ENCODE measurements at places on chromosomes 5 and 9.

GRCh38 chr9:126036881-126037291 lies 289.7 kb downstream of the PBX3 start:
- DNase-seq, result no peak

GRCh38 chr5:52801329-52801728 lies 13.6 kb downstream of the ITGA1 start:
- peak; percentile 41 for DNase-seq

DNA sequence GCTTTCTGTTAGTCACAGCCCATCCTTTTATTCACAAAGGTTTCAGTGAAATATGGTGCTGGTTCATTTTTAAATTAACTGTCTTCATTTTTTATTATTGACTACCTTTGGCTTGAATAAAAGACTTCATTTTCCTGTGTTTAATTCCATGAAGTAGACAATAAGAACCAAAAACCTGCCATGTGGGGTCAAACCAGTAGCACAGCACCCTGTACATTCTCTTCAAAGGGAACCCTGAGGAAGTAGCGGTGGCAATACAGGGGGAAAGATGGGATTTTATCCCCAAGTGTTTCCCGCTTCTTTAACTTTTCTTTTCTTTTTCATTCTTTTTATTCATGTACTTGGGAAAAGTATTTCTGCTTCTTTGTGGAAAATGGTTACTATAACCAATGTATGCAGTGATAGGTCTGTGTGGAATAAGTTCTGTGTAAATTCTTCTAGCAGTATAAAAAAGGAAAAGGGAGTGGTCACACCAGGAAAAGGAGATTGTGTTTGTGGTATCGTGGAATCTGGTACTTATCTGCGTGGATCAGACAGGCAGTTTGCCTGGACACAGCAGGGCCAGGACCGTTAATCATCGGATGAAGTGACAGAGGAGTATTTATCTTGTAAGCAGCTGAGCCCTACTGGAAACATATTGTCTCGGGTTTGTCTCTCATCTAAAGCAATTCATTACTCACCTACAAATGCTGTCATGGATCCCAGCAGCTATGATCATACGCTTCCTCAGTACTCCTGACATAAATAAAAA lies 94.2 kb downstream of the PPIC start:
- DNase-seq, result no peak

GRCh38 chr5:172795318-172795977 lies 24.5 kb upstream of the DUSP1 start:
- no peak for DNase-seq

DNA sequence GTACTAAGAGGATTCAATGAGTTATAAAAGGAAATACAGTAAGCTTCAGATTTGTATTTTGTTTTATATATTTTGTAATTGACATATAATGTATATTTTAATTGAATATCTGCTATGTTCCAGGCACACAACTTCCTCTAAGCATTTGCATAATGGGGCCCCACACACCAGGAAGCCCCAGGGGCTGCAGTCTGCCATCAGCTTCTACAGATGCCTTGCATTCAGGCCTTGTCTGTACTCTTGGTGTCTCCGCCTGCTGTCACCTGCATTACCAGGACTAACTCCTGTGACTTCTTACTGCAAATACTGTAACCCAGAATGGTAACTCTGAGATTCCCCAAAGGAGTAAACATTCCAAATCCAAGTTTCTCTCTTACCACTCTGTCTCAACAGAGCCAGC lies 20.6 kb downstream of the ARL15 start:
- DNase-seq, result no peak

GRCh38 chr5:1975406-1975715 lies 92.6 kb upstream of the IRX4 start:
- no peak for DNase-seq

GRCh38 chr5:159764283-159765134 lies 151.8 kb upstream of the ADRA1B start:
- DNase-seq, result no peak

DNA sequence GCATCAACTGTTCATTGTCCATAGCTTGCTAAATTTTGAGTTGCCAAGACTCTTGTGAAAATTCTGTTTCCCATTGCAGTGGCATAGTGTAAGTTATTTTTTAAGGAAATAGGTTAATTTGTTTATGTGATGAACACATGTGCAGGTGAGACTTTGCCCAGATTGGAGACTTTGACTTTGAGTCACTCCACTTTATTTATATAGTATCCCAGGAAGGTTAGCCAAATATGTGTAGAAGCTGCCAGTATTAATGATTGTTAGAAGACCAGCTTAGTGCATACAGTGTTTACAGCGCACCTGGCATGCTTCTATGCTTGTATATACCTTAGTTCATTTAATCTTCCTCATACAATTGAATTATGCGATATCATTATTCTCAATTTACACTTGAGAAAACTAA lies 51.0 kb downstream of the MTAP start:
- DNase-seq, result no peak

GRCh38 chr9:134663084-134663483 lies 21.5 kb downstream of the COL5A1 start:
- no peak for DNase-seq

- DNase-seq, result no peak
Observed at GRCh38 chr9:93730648-93731047, 154.3 kb downstream of the PHF2 start.

DNA sequence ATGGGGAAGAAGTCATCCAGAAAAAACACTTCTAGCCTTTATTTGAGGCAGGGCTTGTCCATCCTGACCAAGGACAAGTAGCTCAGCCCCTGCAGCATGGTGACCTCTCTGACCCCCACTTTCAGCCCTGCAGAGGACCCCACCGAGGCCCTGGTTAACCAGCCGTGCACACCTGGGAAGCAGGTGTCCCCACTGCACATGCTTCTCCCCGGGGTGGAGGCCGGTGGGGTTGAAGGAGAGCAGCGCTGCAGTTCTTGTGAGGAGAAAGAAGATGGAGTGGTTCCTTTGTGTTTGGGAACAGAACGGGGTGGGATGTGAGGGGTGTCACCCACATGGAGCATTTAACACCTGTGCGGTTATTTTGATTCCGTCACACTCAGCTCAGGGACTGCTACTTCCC lies 21.1 kb upstream of the ZBTB34 start:
- no peak for DNase-seq

GRCh38 chr9:115204904-115205453 lies 87.0 kb upstream of the TNC start:
- DNase-seq, result no peak

- no peak for DNase-seq
Observed at GRCh38 chr5:163190283-163190682, 247.1 kb upstream of the CCNG1 start.

DNA sequence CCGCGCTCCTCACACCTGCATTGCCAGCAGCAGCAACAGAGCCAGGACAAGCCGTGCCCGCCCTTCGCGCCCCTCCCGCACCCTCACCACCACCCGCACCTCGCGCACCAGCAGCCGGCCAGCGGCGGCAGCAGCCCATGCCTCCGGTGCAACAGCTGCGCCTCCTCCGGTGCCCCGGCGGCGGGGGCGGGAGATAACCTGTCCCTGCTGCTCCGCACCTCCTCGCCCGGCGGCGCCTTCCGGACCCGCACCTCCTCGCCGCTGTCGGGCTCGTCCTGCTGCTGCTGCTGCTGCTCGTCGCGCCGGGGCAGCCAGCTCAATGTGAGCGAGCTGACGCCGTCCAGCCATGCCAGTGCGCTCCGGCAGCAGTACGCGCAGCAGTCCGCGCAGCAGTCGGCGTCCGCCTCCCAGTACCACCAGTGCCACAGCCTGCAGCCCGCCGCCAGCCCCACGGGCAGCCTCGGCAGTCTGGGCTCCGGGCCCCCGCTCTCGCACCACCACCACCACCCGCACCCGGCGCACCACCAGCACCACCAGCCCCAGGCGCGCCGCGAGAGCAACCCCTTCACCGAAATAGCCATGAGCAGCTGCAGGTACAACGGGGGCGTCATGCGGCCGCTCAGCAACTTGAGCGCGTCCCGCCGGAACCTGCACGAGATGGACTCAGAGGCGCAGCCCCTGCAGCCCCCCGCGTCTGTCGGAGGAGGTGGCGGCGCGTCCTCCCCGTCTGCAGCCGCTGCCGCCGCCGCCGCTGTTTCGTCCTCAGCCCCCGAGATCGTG lies 517 bp downstream of the KCNN2 start:
- DNase-seq, result peak; percentile 27

GRCh38 chr9:87334366-87334765 lies 163.3 kb upstream of the DAPK1 start:
- no peak for DNase-seq

DNA sequence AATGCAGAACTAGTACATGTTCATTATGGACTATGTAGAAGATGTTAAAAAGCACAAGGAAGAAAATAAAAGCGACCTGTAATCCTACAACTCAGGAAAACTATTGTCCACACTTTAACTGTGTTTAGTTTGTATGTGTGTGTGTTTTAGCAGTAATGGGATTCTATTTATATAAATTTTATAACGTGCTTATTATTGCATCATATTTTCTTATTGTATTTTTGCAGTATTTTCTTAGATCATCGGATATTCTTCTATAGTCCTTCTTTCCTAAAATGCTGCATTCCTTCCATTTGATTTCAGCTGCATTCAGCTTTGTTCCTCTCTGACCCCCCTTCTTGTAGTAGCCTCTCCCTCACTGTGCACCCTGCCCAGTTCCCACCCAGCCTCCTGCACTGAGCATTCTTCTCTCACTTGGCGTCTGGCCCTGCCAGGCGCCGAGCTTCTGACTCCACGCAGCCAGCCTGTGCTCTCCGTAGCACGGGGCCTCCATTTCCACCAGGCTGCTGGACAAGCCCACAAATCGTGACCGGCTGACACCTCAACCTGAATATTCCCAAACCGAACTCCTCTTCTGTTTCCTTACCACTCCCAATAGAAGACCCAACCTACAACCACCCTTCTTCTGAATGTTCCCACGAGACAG lies 39.9 kb downstream of the MVB12B start:
- DNase-seq, result no peak

- DNase-seq, result no peak
Observed at GRCh38 chr5:168713051-168713450, 133.9 kb upstream of the PANK3 start.

GRCh38 chr9:69985971-69986370 lies 57.7 kb upstream of the MAMDC2 start:
- DNase-seq, result no peak

GRCh38 chr5:144659634-144660227 lies 489.1 kb downstream of the KCTD16 start:
- no peak for DNase-seq

- no peak for DNase-seq
Observed at GRCh38 chr5:150052956-150053712, 33.2 kb downstream of the CSF1R start.

- DNase-seq, result no peak
Observed at GRCh38 chr5:54693936-54694657, 176.5 kb downstream of the SNX18 start.

DNA sequence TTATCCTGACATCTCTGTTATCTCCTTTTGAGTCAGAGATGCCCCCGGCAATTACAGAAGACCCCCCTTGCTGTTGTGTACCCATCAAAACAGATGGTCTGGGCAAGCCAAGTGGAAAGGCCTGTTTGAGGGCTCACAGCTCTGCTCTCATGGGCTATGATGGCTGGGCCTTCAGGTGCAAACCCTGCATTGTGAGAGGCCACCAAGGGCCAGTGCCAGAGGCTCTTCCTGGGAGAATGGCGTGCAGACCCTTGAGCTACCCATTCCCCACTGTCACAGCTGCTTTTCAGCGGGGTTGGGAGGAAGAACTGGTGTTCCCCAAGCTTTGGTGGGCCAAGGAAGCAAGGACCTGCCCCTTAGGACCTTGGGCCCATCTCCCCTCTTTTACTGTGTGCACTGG lies 174.7 kb upstream of the PPP1R26 start:
- DNase-seq, result no peak

DNA sequence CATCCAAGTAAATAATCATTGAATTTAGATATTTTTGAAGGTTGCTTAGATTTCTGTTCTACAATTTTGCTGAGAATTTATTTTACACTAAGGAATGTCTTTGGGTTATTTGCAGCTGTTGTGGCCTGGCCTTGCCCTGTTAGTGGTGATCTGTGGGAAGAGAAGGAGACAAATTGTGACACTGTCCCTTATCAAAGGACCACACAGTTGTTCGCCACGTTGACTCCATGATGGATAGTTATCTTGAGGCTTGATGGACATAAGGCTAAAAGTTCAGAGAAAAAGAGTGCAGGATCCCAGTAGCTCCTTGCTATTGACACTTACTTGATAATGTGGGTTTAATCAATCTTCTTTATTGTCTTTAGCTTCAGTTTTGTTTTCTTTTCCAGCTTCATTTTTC lies 186.6 kb upstream of the MEF2C start:
- no peak for DNase-seq

DNA sequence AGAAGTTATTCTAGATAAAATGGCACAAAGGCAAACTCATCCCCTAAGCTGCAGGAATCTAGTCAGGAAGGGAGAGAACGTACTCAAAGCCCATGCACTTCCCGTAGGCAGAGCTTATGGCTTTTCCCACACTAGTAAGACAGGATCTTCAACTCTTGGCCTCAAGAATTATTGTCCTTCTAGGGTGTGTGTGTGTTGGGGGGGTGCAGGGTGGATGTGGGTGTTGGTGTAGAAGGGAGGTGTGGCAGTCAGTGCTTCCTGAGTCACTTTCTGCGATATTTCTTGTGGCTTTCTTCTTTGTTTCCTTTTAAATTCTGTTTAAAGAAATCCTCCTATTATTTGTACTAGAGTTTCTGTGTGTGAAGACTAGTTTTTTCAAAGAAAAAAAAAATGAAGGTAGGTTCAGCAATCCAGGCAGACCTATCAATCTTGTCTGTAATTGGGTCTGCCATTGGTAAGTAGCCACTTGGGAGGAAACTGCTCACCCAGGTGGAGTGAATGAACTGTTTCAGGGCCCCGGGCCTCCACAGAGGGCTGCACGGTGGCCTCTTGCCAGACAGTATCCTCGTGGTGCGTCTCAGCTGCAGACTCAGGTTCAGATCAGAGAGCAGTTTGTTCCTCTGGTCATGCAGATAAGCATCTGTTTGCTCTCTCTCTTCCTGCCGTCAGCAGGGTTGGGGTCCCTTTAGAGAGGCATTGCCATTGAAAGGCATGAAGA lies 131.9 kb downstream of the NPR3 start:
- no peak for DNase-seq

DNA sequence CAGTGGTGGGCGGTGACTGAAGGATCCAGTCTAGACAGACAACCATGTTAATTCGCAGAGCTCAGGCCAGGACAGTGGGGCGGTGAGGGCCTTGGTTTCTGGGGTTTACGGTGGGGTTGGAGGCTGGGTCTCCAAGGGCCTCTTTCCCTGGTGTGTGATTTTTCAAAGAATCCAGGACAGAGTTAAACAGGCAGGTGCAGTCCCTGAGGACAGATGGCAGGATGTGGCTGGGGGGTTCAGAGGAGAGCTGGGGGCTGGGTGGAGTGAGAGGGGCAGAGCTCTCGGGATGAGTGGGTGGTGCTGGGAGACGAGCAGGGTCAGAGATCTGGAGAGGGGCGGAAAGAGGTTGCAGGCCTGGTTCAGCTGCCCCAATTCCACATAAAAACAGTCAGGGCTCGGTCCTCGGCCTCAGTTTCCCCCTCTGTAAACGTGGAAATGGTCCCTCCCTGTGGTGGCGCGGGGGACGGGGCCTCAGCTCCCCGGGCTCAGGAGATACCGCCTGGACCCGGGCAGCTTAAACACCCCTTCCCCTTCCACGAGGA lies 145.9 kb downstream of the GAPVD1 start:
- DNase-seq, result no peak
